ENCODE measurements at places on chromosomes 12 and 14.

DNA sequence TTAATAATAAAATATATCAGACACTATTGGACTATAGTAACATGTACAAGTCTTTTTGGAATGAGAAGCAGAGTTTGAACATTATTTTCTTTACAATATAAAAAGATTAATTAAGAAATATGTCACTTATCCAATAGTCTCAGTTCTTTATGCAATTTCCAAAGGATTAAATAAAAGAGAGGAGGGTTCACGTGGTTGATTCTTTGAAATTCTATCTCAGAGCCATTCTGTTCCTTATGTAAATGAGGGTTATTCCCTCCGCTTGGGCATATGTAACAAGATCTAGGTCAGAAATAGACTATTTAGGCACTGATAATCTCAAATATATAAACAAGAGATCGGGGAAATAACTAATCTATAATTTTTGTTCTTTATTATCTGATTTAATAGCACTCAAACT is 2.1 kb upstream of the TUBA1A start:
- no peak for DNase-seq

DNA sequence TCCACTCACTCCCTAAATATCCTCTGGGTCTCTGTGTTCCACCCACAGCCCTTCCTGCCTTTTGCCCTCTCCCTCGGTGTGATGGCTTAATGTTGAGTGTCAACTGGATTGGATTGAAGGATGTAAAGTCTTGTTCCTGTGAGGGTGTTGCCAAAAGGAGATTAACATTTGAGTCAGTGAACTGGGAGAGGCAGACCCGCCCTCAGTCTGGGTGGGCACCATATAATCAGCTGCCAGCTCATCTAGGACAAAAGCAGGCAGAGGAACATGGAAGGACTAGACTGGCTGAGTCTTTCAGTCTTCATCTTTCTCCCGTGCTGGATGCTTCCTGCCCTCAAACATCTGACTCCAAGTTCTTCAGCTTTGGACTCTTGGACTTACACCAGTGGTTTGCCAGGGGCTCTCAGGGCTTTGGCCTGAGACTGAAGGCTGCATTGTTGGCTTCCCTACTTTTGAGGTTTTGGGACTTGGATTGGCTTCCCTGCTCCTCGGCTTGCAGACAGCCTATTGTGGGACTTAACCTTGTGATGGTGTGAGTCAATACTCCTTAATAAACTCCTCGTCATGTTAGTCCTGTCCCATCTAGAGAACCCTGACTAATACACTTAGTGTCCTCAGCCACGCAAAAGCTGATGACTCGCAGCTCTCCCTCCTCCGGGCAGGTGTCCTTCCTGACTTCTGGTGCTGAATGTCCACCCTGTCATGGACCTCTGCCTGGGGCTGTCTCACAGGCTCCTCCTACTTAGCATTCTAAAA is 5.9 kb downstream of the DGLUCY start:
- no peak for DNase-seq

GRCh38 chr12:96483116-96483515 is 6.3 kb upstream of the CFAP54 start:
- no peak for DNase-seq

GRCh38 chr12:55681142-55682077 is 26.3 kb downstream of the ITGA7 start:
- peak; percentile 32 for DNase-seq

- no peak for DNase-seq
Observed at GRCh38 chr12:101327051-101327450, 47.1 kb downstream of the UTP20 start.

DNA sequence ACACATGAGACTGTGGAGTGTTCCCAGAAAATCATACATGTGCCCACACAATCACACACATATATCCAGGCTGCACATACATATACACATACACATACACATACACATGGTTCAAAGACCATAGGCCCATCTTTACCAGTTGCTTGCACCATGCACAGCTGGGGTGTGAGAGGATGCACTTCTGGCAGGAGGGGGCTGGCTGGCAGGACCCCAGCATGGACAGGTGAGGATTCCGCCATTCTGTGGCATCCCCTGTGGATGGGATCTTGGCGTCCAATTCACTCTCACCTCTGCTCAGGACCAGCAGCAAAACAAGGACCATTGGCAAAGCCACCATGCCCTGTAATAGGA is 7.0 kb downstream of the ITGB7 start:
- DNase-seq, result no peak

- DNase-seq, result no peak
Observed at GRCh38 chr12:123232472-123232806, 502 bp downstream of the MPHOSPH9 start.

- DNase-seq, result no peak
Observed at GRCh38 chr14:68656452-68656851, 136.4 kb downstream of the ZFP36L1 start.

DNA sequence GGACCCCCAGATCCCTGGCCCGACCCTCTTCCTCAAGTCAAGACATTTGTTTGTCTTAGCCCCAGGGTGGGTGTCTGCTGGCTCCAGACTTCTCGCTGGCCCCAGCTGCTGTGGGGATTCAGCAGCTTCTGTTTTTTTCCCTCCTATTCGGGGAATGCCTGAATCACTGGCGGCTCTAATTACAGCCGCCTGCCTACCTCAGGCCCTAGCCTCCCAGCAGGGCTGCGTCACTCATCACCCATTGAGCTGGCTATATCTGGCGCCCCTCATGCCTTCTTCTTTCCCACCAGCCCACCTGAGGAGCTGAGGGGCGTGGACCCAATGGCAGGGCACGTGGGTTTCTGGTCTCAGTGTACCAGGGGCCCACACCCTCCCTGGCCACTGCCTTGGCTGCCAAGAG is 10.1 kb downstream of the KRT80 start:
- DNase-seq, result no peak

- no peak for DNase-seq
Observed at GRCh38 chr12:51504851-51505250, 80.2 kb downstream of the SLC4A8 start.

DNA sequence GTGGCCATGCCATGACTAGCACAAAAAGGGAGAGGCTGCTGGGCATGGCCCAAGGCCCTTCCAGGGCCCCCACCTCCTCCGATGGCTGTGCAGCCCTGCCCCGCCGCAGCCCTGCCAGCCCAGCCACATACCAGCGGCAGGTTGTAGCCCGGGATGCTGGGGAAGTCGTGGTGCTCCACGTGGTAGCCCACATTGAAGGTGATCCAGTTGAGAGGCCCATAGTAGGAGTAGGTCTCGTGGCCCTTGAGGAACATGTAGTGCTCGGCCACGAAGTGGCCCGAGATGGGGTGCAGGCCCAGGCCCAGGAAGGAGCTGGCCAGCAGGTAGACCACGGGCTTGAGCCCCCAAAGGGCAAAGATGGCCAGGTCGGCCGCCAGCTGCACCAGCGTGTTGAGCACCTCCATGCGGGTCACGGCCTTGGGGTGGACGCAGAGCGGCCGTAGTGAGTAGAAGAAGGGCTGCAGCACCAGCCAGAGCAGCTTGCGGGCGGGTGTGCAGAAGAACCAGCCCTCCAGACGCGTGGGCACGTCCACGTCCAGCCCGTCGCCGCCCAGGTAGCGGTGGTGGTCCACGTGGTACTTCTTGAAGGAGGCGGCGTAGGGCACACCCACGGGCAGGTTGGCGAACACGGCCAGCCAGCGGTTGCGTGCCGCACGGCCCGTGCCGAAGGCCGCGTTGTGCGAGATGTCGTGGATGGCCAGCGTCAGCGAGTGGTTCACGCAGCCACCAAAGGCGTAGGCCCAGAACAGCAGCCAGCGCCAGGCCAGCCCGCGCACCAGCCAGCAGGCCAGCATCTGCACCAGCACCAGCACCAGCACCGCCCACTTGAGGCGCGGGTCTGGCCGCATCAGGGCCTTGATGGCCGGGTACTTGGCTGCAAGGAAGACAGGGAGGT is 10.4 kb downstream of the DEGS2 start:
- no peak for DNase-seq

DNA sequence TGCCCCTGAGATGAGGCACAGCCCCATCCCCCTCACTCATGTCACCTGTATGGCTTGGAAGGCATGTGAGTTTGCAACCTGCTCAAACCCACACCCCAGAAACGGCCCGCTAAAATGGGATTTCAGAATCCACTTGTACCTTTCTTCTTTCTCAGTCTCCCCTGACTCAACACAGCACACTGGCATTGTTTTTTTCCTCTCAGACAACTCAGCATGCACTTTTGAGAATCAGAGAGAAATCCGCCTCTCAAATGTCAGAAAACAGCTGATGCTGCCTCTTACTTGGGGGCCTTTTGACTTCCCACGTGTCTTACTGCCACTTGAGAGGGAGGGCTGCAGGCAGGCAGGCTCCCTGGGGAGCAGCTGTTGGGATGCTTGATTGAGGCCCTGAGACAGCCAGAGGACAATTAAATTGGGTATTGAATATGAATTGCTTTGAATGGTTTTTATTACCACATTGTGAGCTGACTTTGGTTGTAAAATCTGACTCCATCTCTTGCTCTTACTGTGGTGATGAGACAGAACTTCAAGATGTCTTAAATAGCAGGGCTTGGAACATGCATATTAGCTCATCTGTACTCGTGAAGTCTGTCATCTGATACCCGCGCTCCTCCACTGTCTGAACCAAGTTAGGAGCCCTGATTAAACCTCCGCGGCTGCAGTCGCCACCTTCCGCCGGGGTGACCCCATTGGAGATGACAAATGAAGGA is 96.6 kb downstream of the APAF1 start:
- DNase-seq, result no peak

GRCh38 chr12:121651320-121651719 is 18.1 kb downstream of the MORN3 start:
- DNase-seq, result no peak

- DNase-seq, result peak; percentile 32
Observed at GRCh38 chr12:56129206-56129941, 1.3 kb downstream of the ESYT1 start.

DNA sequence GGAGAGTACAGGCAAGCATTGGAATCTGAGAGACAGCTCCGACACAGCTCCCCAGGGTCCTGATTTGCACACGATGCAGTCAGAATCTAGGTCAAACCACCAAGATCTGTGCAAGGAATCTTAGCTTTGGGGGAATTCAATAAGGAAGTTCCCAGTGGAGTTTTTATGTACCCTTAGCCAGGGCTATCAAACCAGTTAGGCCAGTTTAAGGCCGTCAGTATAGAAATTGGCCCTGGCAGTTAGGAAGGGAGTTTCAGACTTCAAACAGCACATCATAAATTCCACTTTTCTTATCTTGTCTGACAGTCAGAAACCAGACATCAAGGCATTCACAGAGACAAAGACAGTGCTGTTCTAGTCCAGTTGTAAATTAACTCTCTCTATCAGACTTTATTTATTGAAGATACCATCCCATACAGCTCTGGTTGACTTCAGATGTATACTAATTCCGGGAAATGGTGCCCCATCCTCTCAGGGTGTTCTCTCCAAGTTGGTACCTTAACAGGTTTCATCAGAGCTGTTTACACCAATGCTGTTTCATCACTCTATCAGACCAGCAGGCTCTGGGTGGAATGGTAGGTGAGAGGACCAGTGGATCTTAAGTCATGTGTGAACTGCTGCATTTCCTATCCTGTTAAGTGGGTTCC is 157.5 kb upstream of the ATF7IP start:
- no peak for DNase-seq

- DNase-seq, result no peak
Observed at GRCh38 chr12:95224202-95225170, 6.9 kb downstream of the VEZT start.

GRCh38 chr12:51593539-51593938 is 2.5 kb downstream of the SCN8A start:
- DNase-seq, result no peak
